ENCODE measurements at places on chromosomes 13 and 19. TPM values are rescaled to one million over a fixed set of nuclear protein-coding genes. Genes with fewer than 3 reads are reported as not detected.

The IRGC gene
- not detected for polyA plus RNA-seq

The LILRA1 gene
- 0.14 TPM for polyA plus RNA-seq

The UBE2L5 gene
- not detected for polyA plus RNA-seq

The CAPNS1 gene
- 72.6 TPM for polyA plus RNA-seq

The DPY19L3 gene
- 5.2 TPM for polyA plus RNA-seq

The CADM4 gene
- 0.34 TPM for polyA plus RNA-seq

The ZNF677 gene
- polyA plus RNA-seq = 29.9 TPM

DNA sequence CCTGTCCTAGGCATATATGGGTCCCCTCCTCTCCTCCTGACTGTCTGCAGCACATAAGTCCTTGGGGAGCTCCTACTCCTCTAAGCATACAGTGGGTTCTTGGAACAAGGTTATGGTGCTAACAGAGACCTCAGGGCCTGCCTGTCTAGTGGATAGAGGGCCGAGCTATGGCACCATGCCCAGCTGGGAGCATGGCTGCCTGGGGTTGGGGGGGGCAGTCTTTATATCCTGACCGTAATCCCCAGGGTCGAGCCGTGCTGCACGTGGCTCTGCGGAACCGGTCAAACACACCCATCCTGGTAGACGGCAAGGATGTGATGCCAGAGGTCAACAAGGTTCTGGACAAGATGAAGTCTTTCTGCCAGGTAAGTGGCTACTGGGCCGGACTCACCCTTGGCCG is 3.3 kb downstream of the GPI start:
- no peak overlapping the region for H3K27ac ChIP-seq
- H3K4me3 ChIP-seq = no peak overlapping the region
- DNase-seq = no peak
- H3K27me3 ChIP-seq = no peaks in the 10 kb centered on the region
- H3K36me3 ChIP-seq = peaks cover 48% of the 10 kb centered on the region

DNA sequence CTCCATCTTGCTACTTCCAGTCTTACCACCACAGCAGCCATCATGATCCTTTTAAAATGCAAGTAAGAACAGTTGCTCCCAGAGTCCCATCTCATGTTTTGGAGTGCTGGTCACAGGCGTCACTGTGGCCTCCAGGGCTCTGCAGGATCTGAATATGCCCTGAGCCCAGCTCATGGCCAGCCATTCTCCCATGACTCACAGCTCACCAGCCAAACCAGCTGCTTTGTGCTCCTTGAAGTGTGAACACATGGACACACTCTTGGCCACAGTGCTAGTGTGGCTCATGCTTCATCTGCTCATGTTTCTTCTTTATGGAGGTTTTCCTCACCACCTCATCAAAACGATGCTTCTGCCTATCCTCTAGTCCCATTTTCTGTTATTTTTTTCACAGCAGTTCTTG is 466.5 kb downstream of the UQCRFS1 start:
- H3K4me3 ChIP-seq = no peak overlapping the region
- no peak overlapping the region for H3K27ac ChIP-seq
- no peaks in the 10 kb centered on the region for H3K36me3 ChIP-seq
- no peak for DNase-seq

- DNase-seq = no peak
- no peak overlapping the region for H3K27ac ChIP-seq
- no peaks in the 10 kb centered on the region for H3K4me1 ChIP-seq
- H3K27me3 ChIP-seq = no peaks in the 10 kb centered on the region
These were observed 19.8 kb downstream of the LRRC4B start for GRCh38 chr19:50548191-50549058.

- H3K4me3 ChIP-seq = no peak overlapping the region
- DNase-seq = no peak
- no peaks in the 10 kb centered on the region for H3K36me3 ChIP-seq
- no peaks in the 10 kb centered on the region for H3K4me1 ChIP-seq
These were observed 1606.3 kb upstream of the MIR17HG start for GRCh38 chr13:89740994-89741685.

GRCh38 chr13:86087244-86087643 is 288.0 kb upstream of the SLITRK6 start:
- no peak overlapping the region for H3K27ac ChIP-seq
- no peaks in the 10 kb centered on the region for H3K27me3 ChIP-seq
- DNase-seq = no peak
- no peaks in the 10 kb centered on the region for H3K4me1 ChIP-seq

DNA sequence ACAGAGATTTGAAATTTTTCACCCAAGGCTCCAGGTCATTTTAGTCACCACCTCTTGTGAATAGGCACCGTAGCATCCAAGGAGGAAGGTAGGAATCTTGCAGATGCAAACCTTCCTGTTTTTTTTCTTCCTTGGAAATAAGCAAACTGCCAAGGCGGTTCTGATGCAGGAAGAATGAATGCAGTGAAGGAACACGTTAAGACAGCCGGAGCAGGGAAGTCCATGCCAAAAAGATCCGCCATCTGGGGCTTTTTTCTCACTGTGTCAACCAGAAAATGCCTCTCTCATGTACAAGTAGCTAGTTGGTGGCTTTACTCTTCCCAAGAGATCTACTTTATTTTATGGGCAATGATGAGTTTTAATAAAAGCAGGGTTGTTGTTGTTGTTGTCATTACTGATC is 142.4 kb downstream of the ZIC5 start:
- H3K4me3 ChIP-seq = no peak overlapping the region
- H3K27me3 ChIP-seq = no peaks in the 10 kb centered on the region
- no peaks in the 10 kb centered on the region for H3K4me1 ChIP-seq
- no peaks in the 10 kb centered on the region for H3K36me3 ChIP-seq
- DNase-seq = no peak
- H3K27ac ChIP-seq = no peak overlapping the region

DNA sequence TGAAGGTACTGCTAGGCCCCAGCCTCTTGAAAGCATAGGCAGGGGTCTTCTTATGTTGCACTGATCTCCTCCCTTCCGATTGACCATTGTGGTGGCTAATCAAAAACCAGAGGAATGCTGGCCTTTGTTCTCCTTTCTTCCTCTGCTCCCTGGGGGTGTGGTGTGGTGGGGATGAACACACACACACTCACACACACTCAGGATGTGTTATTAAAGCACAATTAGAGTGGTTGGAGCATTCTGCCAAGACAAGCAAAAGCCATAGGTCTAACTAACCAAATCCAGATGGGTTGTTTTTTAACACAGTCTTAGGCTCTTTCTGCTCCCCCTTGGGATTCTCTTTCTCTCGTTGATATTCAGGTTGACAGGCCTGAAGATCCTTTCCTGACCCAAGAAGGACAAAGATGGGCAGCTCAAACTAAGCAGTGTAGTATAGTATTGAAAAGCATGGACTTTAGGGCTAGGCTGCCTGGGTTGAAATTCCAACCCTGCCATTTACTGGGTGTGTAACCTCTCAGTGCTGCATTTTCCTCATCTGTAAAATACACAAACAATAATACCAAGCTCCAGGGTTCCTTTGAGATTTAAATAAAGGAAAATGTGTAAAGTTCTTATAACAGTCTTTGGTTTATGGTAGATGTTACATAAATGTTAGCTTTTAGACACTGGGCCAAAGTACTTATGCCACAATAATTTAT is 25.5 kb upstream of the DGKH start:
- H3K4me3 ChIP-seq = no peak overlapping the region
- H3K36me3 ChIP-seq = no peaks in the 10 kb centered on the region
- DNase-seq = no peak
- no peaks in the 10 kb centered on the region for H3K4me1 ChIP-seq

DNA sequence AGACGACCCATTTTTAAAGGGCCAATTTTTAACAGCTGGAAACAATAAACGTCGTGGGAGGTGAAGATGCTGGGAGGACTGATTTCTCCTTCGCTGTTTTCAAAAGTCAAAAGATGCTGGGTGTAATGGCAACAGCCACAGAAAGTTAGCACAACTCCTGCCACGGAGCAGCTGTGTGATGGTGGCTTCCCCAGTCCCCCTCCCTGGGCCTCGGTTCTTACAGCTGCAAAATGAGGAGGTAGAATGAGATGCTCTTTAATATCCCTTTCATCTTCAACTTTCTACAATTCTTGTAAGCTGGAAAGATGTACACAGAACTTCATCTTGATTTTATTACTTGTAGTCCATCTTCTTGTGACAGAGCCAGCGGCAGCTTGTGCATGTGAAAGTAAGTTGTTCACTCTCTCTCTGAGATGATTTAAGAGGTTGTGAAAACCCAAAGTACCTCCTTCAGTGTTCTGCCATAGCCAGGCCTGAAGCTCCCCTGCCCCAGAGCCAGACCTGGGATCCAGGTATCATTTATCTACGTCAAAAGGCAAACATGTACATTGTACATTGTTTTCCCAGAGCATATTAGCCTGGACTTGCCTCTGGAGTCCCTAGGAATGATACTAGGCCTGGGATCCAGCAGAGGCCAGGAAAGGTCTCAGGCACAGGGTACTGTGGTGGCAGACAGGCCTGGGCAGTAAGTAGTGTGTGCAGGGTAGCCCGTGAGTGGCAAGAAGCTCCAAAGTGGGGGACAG is 3.4 kb upstream of the UBE2L5 start:
- H3K27me3 ChIP-seq = no peaks in the 10 kb centered on the region
- H3K27ac ChIP-seq = no peak overlapping the region
- no peak for DNase-seq
- H3K4me3 ChIP-seq = no peak overlapping the region

- DNase-seq = no peak
- H3K27me3 ChIP-seq = no peaks in the 10 kb centered on the region
- H3K4me3 ChIP-seq = no peak within 1 kb of the TSS
- no peak within 1 kb of the TSS for H3K27ac ChIP-seq
- no peaks in the 10 kb centered on the region for H3K4me1 ChIP-seq
These were observed at the start of gene ZNF560 for GRCh38 chr19:9498183-9498902. Gene ZNF560 (minus strand): TSS chr19:9498616. CDS start chr19:9475313, 23,303 bp downstream.

GRCh38 chr13:24203811-24204210 is 43.3 kb downstream of the SPATA13 start:
- DNase-seq = no peak
- H3K27ac ChIP-seq = no peak overlapping the region
- H3K36me3 ChIP-seq = no peaks in the 10 kb centered on the region
- H3K4me3 ChIP-seq = no peak overlapping the region
- peaks cover 7% of the 10 kb centered on the region for H3K4me1 ChIP-seq
- no peaks in the 10 kb centered on the region for H3K27me3 ChIP-seq

- no peaks in the 10 kb centered on the region for H3K27me3 ChIP-seq
- H3K4me3 ChIP-seq = no peak overlapping the region
- DNase-seq = no peak
- H3K4me1 ChIP-seq = no peaks in the 10 kb centered on the region
These were observed 43.0 kb downstream of the METTL21C start for GRCh38 chr13:102651892-102652291.

DNA sequence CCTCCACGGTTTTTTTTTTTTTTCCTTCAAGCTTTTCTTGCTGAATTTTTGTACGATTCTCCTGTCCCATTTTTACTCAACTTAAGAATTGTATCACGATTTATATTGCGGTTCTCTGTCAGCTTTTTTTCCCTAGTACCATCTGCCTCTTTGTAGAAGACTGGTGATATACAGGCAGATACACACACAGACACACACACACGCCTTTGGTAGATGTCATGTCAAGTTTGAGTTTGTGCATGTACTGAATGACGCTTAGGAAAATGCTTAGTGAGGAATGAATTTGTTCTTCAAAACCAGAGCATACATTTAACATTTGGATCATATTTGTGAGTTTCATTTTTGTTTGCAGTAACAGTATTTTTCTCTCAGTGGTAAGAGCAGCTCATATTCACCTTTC is 82.0 kb upstream of the MBNL2 start:
- no peak overlapping the region for H3K4me3 ChIP-seq
- H3K4me1 ChIP-seq = no peaks in the 10 kb centered on the region

DNA sequence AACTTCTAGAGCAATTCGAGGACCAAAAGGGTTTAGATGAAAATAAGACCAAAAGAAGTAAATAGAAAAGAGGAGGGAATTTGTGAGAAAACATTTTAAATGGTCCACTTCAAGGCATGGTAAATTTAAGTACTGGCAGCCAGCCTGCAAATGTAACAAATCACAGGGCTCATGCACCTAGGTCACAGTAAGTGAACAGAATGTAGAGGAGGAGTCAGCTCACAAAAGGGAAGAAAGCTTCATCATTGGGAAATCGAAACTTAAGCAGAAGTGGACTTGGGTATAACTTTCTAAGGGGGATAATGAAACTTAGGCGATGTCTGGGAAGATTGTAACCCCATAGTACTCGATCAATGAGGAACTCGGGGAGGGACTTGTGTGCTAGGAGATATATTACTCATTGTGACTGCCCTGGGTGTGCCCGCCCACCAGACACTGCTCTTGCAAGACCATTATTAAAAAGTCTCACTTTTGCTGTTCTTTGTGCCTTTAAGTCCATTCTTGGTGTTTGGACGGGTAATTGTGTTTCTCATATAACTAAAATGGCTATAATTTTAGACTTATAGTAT is 1053.6 kb upstream of the MIR17HG start:
- no peaks in the 10 kb centered on the region for H3K4me1 ChIP-seq
- no peaks in the 10 kb centered on the region for H3K27me3 ChIP-seq
- no peak overlapping the region for H3K4me3 ChIP-seq

- no peaks in the 10 kb centered on the region for H3K27me3 ChIP-seq
- no peak overlapping the region for H3K27ac ChIP-seq
- no peak for DNase-seq
- H3K4me1 ChIP-seq = no peaks in the 10 kb centered on the region
- no peak overlapping the region for H3K4me3 ChIP-seq
These were observed 217.1 kb downstream of the ENOX1 start for GRCh38 chr13:43569658-43570057.

- no peaks in the 10 kb centered on the region for H3K27me3 ChIP-seq
- H3K27ac ChIP-seq = no peak overlapping the region
- no peaks in the 10 kb centered on the region for H3K4me1 ChIP-seq
These were observed 15.2 kb upstream of the TSC22D1 start for GRCh38 chr13:44591316-44591715.

- no peak for DNase-seq
- H3K36me3 ChIP-seq = no peaks in the 10 kb centered on the region
- H3K4me3 ChIP-seq = no peak overlapping the region
- no peaks in the 10 kb centered on the region for H3K4me1 ChIP-seq
- peaks cover 3% of the 10 kb centered on the region for H3K27me3 ChIP-seq
These were observed 255.1 kb upstream of the SOX21 start for GRCh38 chr13:94967183-94968039.

GRCh38 chr13:33185853-33186252 is 99.7 kb downstream of the STARD13 start:
- H3K4me1 ChIP-seq = no peaks in the 10 kb centered on the region
- H3K36me3 ChIP-seq = no peaks in the 10 kb centered on the region
- no peak for DNase-seq
- no peak overlapping the region for H3K4me3 ChIP-seq

Data from naive thymus-derived CD4-positive, alpha-beta T cell (primary cell).